ENCODE measurements at places on chromosomes 7 and 10.

GRCh38 chr7:34396437-34397064 is 261.5 kb upstream of the NPSR1 start:
- DNase-seq, result no peak

DNA sequence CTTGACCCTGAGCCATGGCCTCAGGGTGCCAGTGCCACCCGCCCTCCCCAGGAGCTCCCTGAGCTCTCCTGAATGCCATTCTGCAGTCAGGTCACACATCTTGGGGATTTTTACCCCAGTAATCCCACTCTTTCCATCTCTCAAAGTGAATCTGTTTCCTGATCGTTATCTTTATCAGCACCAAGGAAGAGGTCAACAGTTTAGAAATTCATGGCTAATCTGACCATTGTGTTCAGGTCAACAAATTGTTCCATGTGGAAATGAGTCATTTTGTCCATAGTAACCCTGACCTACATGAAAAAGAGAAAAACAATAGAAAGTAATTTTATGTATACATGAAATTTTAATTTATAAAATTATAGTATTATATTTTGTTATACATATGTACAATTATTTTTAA is 28.8 kb upstream of the ZNF488 start:
- peak; percentile 68 for DNase-seq

DNA sequence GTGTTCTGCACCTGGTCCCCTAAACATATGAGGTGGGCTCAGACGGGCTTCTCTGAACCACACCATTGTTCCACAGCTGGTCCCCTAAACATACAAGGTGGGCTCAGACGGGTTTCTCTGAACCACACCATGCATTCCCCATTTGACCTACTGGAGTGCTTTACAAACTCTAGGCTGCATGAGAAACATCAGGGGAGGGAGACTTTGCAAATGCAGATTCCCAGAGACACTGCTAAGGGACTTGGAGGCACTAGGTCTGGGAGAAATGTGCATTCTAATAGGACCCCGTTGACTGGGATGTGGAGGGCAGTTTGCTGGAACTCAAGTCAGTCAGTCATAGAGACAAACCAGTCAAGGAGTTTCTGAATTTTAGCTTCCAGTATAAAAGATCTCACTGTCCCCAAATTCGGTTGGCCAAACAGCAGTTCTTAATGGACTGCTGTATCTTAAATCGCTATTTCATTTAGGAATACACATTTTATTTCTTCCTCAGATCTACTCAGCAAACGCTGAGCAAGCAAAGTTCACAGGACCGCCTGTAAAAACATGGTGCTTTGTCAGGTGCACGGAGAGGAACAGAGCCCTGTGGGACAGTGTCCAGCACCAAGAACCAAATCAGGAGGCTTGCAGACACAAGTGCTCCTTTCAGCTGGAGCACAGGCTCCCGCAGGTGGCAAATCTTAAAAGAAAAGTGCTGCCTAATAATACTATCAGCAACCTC is 198.8 kb downstream of the SFMBT2 start:
- no peak for DNase-seq

DNA sequence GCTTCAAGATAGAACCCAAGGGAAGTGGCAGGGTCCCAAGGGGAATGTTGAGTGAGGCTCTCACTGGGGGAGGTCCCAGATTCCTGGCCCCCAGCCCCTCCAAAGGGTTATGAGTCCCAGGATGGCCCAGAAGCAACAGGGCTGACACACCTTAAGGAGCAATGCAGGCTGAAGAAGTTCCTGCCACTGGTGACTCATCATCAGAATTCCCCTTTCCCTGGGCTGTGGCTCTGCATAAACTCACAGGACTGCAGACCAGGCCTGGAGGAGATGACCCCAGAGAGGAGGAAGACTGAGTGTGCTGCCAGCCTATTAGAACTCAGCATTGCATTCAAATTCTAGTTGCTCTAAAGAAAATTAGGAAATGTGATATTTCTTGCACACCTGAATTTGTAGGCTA is 126.7 kb downstream of the DPP6 start:
- DNase-seq, result no peak

DNA sequence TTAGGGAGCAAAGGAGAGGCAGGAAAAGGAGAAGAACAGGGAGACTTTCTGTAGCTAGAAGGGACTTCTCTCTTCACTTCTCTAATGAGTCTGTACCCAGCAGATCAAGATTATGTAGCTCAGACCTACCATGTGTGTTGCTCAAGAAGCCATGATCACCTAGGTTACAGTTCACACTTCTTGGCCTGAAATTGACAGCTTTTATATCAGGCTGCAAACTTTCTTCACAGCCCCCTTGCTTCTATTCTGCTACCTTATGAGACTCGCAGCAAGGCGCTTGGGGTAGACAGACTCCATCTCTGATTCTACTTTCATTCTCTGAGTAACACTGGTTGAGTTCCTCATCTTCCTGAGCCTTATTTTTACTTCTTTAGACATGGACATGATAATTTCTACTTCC is 19.6 kb upstream of the GIMAP2 start:
- DNase-seq, result no peak

DNA sequence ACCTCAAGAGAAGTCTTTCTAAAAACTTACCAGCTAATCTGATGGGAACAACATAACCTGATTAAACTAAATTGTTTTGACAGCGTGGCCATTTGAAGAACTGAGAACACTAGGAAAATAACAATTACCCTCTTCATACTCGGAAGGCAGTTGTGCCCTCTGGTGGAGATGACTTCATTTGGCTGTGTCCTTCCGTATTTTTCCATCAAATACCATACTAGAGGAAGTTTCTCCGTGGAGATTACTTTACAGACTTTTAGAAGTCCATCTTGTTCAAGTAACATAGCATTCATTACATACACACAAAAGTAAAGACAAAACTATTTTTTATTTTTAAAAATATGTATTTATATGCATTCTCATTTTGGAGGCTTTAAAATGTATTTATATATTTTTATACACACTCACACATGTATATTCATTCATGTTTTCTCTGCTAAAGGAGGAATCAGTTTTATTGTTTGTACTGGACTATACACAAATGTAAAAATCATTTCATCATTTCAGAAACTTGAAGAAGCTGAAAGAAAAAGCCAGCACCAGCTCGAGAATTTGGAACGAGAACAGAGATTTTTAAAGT is 25.2 kb downstream of the SMNDC1 start:
- DNase-seq, result peak; percentile 82

Data from DMS53 (cell line).